ENCODE measurements at places on chromosomes 6 and 20.

GRCh38 chr20:5919626-5920544, 30.4 kb downstream of the TRMT6 start:
- DNase-seq: peak; percentile 26

DNA sequence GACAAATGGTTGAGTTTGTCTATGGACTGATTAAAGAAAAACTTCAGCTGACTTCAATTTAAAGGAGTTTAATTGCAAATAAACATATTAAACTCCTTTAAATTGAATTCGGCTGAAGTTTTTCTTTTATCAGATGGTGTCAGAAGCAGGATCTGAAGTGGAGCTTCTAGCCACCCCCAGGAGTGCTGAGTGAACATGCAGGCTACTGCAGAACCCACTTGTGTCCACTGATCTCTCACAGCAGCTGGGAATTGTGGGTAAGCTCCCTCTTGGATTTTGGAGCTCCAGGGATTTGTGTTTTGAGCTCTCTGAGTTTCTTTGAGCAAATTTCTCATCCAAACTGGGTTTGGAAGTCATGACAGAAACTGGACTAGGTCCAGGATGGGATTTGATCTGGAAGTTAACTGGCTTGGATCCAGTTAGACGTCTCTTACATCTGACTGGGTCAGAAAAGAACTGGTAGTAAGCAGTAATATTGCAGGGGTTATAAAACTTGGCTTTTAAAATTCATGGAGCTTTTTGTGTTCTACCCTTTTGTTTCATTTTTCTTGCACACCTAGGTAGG, 95.8 kb upstream of the UST start:
- no peak for DNase-seq

DNA sequence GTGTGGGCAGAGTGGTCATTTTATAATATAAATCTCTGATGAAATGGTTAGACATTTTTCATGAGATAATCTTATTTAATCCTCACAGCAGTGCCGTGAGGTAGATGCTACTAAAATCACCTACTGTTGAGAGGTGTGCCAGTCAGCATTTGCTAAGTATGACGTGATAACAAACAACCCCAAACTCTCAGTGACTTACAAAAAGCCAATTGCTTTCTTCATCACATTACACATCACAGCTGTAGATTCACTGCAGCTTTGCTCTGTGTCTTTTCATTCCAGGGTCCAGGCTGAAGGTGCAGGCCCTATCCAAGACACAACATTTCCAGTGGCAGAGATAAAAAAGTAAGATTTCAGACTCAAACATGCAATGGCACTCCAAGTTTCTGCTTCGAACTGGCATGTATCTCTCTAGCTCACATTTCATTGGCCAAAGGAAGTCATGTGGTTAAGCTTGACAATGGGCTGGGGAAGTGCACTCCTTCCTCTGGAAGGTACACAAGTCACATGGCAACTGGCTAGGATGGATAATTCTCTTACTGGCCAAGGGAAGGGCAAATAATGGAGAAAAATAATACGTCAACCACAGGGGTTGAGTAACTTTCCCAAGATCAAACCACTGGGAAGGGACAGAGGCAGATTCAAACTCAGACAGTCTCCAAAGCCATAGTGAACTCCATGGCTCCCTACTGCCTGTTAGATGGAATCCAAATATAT, 69.5 kb upstream of the EPB41L1 start:
- no peak for DNase-seq

DNA sequence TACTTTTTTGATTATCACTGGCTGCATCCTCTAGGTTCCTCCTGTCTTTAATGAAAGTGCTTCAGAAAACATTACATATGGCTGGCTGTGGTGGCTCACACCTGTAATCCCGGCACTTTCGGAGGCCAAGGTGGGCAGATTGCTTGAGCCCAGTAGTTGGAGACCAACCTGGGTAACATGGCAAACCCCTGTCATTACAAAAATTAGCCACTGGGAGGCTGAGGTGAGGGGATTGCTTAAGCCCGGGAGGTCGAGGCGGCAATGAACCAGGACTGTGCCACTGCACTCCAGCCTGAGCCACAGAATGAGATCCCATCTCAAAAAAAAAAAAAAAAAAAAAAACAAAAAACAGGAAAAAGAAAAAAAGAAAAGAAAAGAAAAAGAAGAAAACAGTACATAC, 35.3 kb downstream of the BEND3 start:
- no peak for DNase-seq

GRCh38 chr20:38250609-38251008, 9.9 kb downstream of the KIAA1755 start:
- no peak for DNase-seq

DNA sequence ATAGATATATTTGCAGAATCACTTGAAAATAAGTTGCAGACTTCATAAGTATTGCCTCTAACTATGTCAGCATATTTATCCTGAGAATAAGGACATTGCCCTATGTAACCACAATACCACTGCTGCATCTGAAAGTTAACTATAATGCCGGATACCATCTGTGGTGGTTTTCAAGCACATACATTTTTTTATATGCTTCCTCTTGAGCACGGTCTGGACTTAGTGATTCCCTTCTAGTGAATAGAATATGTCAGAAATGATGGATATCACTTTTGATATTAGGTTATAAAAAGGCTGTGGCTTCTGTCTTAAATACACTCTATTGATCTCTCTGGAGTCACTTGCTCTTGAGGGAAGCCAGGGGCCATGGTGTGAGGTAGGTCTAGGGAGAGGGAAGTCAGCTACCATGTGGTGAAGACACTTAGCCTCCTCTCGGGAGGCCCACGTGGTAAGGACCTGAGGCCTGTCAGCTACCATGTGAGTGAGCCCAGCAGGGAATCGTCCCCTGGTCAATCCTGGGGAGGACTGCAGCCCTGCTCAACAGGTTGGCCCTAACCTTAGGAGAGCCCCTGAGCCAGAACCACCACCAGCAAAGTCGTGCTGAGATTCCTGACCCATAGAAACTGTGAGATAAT, 57.5 kb downstream of the CCDC170 start:
- no peak for DNase-seq

- DNase-seq: no peak
Observed at GRCh38 chr6:57013521-57013926, 33.0 kb upstream of the KIAA1586 start.

GRCh38 chr20:43843096-43843964, 71.3 kb upstream of the TOX2 start:
- no peak for DNase-seq

DNA sequence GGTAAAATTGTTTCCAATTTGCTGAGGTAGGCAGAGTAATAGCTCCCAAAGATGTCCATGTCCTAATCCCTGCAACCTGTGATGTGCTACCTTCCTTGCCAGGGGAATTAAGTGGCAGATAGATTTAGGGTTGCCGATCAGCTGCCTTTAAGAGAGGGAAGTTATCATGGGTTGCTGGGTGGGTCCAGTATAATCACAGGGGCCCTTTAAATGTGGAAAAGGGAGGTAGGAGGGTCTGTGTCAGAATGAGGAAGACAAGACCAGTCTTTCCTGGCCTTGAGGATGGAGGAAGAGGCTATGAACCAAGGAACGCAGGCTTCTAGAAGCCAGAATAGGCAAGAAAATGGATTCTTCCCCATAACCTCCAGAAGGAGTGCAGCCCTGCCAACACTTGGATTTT, 50.7 kb downstream of the CTCFL start:
- no peak for DNase-seq

DNA sequence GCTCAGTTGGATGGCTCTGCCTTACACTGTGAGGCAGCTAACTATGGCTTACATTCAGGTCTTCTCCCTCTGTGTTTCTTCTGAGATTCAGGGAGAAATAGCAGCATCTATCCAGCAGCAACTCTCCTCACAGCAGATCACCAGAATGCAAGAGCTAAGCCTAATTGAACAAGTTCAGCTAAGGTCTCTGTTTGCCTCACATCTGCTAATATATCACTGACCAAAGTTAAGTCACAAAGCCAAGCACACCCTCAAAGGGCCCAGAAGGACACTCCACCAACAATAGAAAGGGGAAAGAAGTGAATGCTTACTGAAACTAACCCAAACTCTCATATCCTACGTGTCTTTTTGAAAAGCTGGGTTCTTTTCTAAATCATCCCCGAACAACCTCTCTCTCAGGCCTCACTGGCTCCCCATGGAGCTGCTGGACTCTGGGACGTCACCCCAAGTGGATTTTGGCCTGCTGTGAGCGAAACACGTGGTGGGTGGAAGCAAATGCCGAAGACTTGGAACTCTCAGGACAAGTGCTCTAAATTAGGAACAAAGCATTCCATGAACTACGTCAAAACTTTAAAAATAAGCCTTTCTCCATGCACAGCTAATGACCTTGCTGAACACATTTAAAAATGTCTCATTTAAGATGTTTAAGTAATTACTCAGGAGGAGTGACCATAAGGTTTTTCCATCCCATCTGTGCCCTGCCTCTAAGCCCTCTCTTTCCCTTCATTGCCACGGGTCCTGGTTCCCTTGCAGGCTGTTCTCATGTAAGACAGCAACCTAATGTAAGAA, 167.5 kb upstream of the PLCB4 start:
- DNase-seq: no peak

DNA sequence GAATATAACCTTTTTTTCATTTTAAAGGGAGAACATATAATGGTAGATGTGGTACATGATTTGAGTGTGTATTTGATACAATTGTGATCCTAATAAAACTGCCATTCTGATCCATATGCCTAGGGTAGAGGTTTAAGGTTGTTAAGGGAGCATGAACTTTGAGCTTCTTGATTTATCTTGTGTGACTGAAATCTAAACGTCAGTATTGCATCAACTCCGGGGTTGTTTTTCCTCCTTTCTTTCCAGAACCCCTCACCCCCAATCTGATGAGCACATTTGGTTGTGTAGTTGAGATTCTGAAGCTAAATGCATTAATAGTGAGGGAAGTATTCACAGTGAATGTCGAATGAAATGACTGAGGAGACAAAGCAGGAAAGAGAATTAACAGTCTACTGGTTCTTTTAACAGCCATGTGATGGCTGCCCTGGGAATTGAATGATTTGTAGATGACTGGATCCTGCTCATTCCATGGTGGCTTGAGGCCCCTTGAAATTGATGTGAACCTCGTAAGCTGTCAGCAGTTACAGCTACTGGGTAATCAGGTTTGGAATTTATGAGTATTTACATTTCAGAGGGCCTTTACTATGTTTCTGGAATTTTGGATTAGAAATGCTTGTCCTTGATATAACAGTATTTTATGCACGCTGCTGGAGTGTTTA, 44.8 kb downstream of the FARS2 start:
- DNase-seq: no peak

DNA sequence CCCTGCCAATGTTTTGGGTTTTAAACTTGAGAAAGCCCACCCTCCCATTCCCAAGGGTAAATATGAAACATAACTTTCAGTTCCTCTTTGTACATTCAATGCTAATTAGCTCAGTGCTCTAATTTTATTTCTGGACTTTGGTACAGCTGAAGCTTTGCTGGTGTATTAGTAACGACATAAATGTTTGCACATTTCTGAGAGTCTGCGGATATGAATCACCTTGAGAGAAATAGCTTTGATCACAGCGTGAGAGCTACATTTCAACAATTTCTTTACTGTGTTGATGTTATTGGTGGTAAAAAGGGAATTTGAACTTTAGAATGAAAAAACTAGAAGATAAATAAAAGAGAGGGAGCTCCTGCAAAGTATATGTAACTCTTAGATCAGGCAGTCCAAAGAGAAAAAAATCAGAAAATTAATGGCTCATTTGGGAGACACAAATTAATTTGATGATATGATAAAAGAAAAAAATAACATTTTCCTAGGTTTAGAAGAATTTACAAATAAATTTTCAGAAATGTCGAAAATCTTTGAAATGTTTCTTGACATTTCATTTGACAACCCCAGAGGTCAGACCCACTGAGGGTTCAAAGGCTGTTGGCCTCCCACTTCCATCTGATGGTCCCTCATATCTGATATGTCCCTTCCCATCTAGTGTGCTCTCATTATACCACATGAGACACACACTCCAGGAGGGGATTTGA, 38.5 kb upstream of the CAP2 start:
- no peak for DNase-seq
